ENCODE measurements at places on chromosomes 5 and 9.

- DNase-seq = no peak
Observed at GRCh38 chr5:131994090-131994489, 17.4 kb downstream of the ACSL6 start.

- no peak for DNase-seq
Observed at GRCh38 chr5:140869555-140869886, 764 bp downstream of the PCDHA11 start.

GRCh38 chr9:134181648-134182034, 17.3 kb upstream of the RNU6ATAC start:
- no peak for DNase-seq

GRCh38 chr9:34591917-34592866, 2.7 kb upstream of the CNTFR start:
- no peak for DNase-seq

DNA sequence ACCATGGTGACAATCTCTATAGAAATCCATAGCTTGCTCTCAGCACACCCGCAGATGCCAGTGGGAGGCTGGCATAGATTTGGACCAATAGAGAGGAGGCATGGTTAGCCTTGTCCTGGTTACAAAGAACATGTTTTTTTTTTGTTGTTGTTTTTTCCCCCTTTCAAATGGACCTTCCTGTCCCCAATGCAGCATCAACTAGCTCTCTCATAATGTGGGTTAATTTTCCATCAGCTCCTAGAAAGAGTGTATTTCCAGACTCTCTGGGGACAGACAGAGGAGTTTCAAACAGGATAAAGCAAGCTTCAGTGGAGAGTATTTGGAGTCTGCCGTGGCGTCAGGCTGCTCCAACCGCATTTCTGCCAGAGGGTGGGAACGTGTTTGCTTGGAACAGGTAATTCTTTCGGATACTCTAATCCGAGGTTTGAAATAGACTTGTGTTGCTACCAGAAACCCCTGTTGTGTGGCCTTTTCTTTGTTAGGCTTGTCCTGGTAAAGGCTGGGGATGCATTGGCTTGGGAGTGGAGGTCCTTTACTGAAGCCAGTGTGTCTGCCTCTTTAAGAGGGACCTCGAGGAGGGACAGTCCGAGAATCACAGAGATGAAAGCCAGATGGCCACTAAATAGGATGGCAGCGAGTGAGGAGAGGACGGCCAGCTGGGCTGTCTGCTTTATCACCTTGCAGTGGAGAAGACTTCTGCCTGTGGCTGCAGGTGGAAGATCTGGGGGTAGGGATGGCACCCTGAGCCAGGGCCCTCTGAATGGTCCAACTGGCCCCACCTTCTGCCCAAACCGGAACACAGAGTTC, 130.5 kb upstream of the CPEB4 start:
- no peak for DNase-seq

DNA sequence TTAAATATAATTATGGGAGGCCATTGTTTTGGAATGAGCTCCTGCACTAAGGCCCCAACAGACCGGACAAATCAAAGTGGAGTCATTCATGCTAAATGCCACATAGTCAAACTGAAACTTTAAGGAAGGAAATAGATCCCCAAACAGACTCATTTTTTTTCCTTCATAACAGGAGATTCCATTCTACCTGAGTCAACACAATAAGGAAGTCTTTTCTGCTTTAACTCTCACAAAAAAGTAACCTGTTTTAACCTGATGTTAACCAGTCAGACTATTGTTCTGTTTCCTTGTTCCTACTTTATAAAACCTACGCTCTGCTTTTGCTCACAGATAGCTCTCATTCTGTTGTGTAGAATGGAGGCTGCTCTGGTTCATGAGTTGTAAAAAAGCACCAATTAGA, 234.9 kb downstream of the YTHDC2 start:
- no peak for DNase-seq

DNA sequence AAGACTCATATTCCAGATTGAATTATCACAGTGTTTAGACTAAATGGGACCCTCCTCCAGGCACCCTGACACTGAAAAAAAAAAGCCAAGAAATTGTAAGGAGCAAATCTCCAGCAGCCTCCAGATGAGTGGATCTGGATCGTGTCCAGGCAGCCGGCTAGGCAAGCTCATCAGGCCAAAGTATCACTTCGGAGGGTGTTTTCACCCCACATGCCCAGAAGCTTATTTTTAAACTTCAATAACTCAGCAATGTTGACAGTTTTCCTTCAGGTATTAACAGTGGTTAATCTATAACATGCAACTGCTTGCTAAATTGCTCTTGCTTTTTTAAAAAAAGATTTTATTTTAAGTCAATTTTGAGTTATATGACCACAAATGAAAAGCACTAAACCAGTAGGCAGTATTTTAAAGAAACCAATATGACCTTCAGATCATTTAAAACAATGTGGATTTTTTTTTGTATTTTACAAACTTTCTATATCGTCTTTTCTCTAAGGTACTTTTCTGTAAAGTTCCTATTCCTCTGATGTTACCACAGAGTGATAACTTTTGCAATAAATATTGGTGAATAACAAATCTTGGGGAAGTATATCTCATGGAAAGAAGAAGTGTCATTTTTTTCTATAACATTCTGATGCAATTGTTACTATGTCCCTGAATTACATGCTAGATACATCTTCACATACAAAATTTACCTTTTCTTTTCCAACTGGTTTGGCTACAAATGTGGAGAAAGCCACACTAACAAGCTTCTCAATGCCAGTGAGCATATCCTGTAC, 30.7 kb downstream of the ACOT12 start:
- DNase-seq = no peak

GRCh38 chr9:102035929-102036328, 297.5 kb upstream of the GRIN3A start:
- no peak for DNase-seq
